Fibroblast of lung (primary cell): ENCODE measurements at places on chromosomes 2 and 18. TPM values are rescaled to one million over a fixed set of nuclear protein-coding genes. Genes with fewer than 3 reads are reported as not detected.
A peak's percentile ranks its signal among the peaks of the same experiment; 100 is the strongest.

DNA sequence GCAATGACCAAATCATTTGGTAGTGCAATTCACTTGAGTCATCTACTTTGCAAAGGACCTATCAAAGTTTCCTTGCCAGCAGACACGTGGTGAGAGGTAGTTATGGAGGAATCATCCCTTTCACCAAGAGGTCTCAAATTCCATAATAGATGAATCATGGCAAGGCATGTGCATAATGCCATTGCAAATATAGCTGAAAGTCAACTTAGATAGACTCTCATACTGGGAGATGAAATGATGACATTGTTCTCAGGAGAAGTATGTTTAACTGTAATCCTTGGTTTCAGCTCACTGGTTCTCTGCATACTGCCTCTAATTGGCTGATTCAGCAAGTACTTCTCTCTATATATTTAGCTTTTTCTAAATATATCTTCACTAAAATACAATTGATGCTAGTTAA lies 57.2 kb downstream of the CALCRL start:
- DNase-seq, result peak; percentile 55

- no peak for DNase-seq
These were observed 56.8 kb downstream of the ATOH8 start for GRCh38 chr2:85810371-85811179.

CNTNAP5 gene
- not detected in 2 replicates for polyA plus RNA-seq

SERPINB10 gene
- 0.05 and 0.08 TPM in 2 replicates for polyA plus RNA-seq

DNA sequence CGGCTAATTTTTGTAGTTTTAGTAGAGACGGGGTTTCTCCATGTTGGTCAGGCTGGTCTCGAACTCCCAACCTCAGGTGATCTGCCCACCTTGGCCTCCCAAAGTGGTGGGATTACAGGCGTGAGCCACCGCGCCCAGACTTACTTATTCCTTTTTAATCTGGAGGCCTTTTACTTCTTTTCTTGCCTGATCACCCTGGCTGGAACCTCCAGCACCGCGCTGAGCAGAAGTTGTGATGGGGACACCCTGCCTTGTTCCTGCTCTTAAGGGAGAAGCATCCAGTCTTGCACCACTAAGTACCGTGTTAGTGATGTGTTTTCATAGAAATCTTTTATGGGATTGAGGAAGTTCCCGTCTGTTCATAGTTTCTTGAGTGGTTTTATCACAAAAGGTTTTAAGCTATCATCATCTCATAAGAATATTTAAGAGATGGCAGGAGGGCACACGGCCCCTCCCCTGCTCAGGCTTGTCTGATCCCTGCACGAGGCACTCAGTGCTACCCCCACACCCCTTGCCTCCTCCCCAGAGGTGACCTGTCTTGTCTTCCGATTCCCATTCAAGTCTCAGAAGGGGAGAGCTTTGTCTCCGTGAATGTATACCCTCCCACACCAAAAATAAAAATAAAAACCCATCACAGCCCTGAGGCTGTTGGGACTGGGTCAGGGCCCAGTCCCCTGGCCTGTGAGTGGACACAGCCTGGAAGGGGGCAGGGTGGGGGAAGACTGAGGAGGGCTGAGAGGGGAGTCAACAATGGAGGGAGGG lies 65.3 kb upstream of the SMAD7 start:
- no peak for DNase-seq

DNA sequence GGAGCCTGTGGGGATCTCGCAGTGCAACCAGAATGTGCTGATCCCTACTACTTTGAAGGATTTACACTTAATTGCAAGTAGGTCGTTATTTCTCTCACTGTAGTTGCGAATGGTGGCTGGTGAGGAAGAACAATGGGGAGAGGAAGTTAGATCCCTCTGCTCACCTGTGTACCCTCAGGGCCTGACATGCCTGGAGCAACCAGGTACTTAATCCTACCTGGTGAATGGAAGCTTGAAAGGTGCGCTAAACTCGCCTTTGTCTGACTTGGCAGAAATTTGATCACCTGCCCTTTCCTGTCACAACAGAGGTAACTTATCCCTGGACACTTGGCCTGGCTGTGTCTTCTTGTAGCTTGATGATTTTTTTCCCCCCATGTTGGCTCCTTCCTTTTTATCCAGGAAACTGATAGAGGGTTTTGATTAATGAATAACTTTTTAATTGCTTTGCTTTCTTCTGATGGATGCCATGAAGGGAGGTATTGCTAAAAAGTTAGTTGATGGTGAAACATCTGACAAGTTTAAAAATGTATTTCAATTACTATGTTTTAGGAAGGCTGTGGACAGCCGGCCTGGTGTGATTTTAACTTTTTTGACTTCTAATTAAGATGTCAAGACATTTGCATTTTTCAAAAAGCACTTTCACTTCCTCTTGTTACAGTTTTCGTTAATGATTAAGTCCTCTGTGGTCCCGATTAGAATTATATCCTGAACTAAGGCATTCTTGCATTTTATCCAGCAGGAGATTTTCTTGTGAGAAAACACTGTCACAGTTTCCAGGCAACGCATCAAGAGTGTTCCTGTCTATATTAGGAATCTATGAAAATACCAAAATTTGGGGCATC lies 9.2 kb downstream of the SGPP2 start:
- DNase-seq, result no peak

DNA sequence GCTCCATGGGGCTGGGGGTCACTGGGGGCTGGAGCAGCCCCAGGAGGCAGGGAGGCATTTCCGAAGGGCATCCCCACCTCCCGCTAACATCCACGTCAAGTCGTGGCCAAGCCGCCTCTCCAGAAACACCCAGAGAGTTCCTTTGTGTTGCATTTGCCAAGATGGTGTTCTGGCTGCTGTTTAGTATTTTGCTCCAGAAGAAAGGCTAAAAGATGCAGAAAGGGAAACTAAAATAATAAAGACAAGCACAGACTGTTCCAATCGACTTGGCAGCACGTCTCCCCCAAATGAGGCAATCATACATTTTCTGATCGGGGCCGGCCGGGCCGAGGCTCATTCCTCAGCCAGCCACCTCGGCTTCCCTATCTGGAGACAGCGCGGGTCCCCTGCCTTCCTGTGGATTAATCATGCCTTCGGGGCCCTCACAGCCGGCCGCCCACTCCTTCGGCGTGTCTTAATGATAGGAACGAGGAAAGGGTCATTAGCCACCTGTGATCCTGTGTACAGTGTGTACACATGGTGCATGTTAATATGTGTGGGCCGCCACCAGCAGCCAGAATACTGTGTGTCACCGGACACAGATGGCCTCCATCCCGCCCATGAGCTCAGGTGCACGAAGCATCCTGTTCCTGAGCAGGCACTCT lies 169.2 kb downstream of the KLHL29 start:
- DNase-seq, result peak; percentile 73

GRCh38 chr18:40672590-40672989 lies 1282.4 kb upstream of the PIK3C3 start:
- DNase-seq, result no peak

XDH gene
- polyA plus RNA-seq, result 0.59 and 0.69 TPM in 2 replicates

GRCh38 chr2:23452853-23453420 lies 68.0 kb downstream of the KLHL29 start:
- peak; percentile 79 for DNase-seq

- DNase-seq, result no peak
These were observed 136.2 kb downstream of the TMEM247 start for GRCh38 chr2:46615555-46615954.

DNA sequence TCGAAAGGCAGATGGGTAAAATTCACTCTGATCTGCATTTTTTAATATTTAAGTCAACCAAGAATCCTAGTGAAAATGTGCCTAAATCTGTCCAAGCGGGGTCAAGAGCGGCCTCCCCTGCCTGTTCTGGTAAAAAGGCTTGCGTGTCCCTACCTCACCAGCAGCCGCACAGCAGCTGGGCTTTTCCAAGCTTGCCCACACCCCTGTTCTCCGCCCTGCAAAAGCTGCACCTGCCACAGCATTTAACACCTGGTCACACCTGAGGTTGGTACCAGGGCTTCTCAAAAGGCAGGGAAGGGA lies 25.8 kb upstream of the TMEM182 start:
- no peak for DNase-seq

DNA sequence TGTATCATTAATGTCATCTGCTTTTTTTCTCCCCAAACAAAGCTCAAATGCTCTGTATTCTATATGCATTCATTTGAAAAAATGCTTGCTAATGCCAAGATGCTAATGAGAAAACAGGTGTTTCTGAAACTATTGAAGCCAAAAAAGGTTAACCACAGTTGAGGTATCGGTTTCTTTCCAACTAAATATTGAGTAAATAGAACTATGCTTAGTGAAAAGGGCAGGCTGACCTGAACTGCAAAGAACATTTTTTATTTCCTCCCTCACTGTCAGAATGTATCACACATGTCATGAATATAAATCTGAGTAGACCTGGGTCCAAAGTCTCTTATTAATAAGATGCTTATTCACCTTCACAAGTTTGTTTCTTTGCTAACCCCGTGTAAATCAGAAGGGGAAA lies 866.6 kb downstream of the CPS1 start:
- no peak for DNase-seq

DNA sequence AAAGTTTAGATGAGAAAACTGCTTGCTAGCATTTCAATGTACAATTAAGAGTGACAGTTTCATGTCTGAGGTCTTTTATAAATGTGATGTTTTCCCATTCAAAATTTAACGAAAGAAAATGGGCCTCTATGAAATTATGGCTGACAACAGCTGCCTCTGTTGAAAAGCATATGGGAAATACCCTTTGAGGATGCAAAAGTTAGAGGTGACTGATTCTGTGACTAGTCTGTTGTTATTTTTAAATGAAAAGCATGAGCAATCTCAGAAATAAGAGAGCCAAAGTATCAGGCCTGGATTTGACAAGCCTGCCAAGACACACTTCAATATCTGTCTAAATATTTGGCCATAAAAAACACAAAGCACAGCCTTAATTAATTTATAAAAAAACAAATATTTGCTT lies 580.8 kb downstream of the ERBB4 start:
- no peak for DNase-seq

MAIP1 gene
- polyA plus RNA-seq, result 14.5 and 17.2 TPM in 2 replicates

ATP8B1 gene
- 125 and 153 TPM in 2 replicates for polyA plus RNA-seq

- no peak for DNase-seq
These were observed 32.5 kb upstream of the ACAA2 start for GRCh38 chr18:49845629-49846360.

NT5DC4 gene
- polyA plus RNA-seq, result not detected in 2 replicates

AQP12B gene
- not detected in 2 replicates for polyA plus RNA-seq

- DNase-seq, result no peak
These were observed 213.1 kb downstream of the IKZF2 start for GRCh38 chr2:212938144-212938793.

DNA sequence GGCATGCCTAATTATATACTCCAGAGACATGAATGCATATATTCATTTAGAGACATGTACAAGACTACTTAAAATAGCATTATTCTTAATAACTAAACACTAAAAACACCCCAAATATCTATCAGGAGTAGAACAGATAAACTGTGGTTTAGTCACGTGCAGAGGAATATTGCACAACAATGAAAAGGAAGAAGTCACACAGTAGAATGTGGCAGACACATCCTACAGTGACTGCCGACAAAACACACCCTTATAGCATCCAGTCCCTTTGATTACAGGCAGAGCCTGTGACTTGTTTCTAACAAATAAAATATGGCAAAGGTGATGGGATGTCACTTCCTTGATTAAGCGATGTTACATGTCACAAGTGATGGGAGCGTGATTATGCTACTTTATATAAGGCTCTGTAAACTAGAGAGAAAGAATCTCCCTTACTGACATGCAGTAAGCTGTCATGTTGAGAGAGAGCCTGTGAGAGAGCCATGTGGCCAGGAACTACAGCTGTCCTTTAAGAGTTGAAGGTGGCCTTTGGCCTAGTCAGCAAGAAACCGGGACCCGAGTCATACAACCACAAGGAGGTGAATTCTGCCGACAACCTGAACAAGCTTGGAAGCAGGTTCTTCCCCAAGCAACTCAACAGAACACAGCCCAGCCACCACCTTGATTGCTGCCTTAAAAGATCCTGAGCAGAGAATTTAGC lies 39.1 kb upstream of the LGALSL start:
- DNase-seq, result no peak

DNA sequence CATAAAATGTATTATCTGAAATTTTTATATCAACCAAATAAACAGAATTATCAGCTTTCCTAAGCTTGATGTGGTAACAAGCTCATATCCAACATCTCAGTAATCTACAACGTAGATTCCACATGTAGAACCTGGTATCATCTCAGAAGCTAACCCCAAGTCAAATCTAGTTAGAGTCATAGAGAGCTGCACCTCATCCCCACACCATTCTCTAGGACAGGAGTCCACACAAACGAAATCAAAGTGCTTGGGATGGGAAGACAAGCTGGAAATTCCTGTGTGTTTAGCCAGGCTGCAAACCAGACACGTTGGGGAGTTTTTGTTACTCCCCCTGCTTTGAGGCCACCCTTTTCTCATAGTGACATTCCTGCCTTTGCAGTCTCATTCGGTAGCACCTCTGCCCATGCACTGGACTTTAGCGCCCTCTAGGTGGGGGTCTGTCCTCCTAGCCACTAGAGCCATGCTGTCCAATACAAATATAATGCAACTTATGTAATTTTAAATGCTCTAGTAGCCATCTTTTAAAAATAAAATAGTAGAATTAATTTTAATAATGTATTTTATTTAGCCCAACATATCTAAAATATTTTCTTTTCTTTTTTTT lies 28.1 kb upstream of the SATB2 start:
- DNase-seq, result peak; percentile 54

C2orf78 gene
- polyA plus RNA-seq, result not detected in 2 replicates

DNA sequence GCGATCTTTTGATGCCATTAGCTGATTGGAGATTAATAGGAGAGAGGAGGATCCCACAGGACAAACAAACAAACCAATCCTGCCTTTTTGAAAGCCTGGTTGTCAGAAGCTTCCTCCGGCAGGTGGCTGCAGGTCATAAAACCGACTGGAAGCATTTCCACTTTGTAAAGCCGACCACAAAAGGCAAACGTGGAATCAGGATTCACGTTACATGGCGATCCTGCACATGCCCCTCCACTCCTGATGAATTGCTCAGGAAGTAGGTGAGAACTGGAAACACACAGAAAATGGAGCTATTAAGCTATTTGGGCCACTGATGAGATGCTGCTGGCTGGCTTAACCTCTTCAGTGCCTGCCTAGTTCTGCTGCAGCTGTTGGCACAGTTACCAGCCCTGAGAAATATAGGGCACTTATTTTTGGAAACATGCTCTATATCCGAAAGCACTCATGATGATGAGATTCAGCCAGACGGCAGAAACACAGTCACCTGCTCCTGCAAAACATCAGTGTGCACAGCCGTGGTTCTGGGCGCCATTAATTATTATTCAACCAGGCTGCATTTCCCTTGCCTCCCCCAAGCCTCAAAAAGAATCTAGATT lies 110.3 kb upstream of the ST6GAL2 start:
- no peak for DNase-seq

GRCh38 chr18:77139619-77140018 lies 7.0 kb upstream of the MBP start:
- DNase-seq, result no peak

DNA sequence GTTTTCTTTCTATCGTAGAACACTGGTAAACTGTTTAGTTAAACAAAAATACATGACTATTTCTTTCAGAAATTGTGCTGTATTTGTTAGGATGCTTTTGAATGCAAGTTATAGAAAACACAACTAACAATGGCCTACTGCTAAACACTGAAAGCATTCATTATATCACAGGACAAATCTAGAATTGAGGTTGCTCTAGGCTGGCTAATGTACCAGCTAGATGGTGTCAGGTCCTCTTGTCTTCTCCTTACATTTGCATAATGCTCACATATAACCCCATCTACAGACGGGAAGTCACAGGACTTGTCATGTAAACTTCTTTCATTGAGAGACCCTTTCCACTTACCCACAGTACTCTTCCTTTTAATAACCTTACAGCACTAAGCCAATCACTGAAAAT lies 586.8 kb downstream of the DSC3 start:
- DNase-seq, result no peak

CRYGC gene
- not detected in 2 replicates for polyA plus RNA-seq

- peak; percentile 38 for DNase-seq
These were observed 1.5 kb downstream of the AP1S3 start for GRCh38 chr2:223835701-223836532.

GRCh38 chr2:68689553-68690537 lies 44.8 kb upstream of the ARHGAP25 start:
- DNase-seq, result no peak
